Activated CD4-positive, alpha-beta T cell treated with anti-CD3 and anti-CD28 coated beads for 36 hours (primary cell): ENCODE measurements at places on chromosomes 1 and 21.

DNA sequence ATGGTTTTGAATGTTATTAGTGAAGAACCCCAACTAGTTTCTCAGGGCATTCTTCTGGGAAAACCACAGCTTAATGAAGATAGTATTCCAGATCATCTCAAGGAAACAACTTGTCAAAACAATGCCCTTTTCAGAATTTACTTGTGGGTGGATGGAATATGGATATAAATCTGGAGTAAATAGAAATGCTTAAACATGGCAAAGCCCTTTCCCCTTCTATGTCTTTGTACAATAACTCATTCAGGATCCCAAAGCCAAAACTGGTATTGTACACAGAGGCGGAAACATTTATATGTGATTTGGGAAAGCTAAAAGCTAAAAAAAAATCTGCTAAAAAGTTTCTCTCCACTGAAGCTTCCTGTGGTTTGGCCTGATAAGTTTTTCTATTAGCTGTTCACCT, 55.5 kb upstream of the RGS5 start:
- no peak overlapping the region for H3K4me3 ChIP-seq
- H3K27ac ChIP-seq, result no peak overlapping the region
- no peak for DNase-seq

DNA sequence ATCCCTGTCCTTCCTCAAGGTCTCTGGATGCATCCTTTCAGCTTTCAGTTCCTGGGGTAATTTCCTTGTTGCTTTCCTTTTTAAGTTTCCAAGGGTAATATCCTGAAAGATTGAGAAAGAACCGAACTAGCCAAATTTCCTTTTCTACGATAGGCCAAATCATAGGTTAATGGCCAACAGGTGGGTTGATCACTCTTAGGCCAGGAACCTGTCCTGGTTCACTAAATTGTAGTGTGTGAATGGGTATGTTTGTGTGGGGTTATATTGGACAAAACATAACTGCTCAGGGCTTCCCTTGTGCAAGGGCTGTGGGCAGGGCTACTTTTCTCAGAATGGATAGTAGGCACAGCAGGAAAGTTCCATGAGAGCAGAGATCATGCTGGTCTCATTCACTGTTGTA, 17.1 kb downstream of the UBE2T start:
- no peak for DNase-seq
- H3K4me3 ChIP-seq, result no peak overlapping the region
- peaks cover 3% of the 10 kb centered on the region for H3K4me1 ChIP-seq
- no peaks in the 10 kb centered on the region for H3K27me3 ChIP-seq

DNA sequence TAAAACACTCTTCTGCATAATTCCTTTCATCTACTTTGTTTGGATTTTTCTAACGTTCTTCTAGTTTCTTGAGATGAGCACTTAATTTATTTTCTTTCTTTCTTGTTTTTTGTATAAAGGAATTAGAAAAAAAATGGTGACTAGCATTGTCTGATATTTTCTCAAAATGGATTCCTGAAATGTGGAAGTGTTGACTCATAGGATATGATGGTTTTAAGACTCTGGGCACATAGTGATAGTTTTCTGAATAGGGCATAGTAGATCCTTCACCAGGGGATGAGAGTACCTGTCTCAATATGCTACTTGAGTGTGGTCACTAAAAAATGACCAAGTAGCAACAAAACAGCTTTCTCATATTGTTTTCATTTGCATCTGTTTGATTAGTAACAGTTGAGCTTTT, 100.9 kb downstream of the PEX14 start:
- no peak overlapping the region for H3K4me3 ChIP-seq
- H3K36me3 ChIP-seq, result peaks cover 5% of the 10 kb centered on the region
- H3K4me1 ChIP-seq, result no peaks in the 10 kb centered on the region
- no peak overlapping the region for H3K27ac ChIP-seq
- no peak for DNase-seq

GRCh38 chr1:75341537-75341936, 207.3 kb downstream of the LHX8 start:
- no peaks in the 10 kb centered on the region for H3K4me1 ChIP-seq
- no peaks in the 10 kb centered on the region for H3K36me3 ChIP-seq
- peaks cover 2% of the 10 kb centered on the region for H3K27me3 ChIP-seq
- H3K4me3 ChIP-seq, result no peak overlapping the region
- H3K27ac ChIP-seq, result no peak overlapping the region
- no peak for DNase-seq

DNA sequence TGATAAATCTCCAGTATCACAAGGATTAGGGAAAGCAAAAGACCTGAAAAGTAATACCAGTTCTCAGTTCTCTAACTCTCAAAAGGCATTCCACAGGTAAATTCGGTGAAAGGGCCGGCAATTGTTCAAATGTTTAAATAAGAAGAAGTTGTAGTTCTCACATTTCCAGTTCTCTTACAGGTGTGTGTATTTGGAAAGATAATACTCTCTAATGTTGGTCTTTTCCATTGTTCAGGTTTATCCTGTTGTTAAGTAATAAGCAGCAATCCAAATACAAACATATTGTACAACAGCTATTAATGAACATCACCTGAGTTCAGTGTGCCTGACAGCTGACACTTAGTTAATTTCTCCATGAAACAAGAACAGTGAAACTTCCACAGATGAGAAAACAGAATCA, 13.2 kb upstream of the PRKAB2 start:
- no peaks in the 10 kb centered on the region for H3K4me1 ChIP-seq
- DNase-seq, result no peak
- H3K27me3 ChIP-seq, result no peaks in the 10 kb centered on the region
- H3K27ac ChIP-seq, result no peak overlapping the region
- H3K36me3 ChIP-seq, result no peaks in the 10 kb centered on the region

GRCh38 chr21:42545745-42546144, 32.1 kb downstream of the SLC37A1 start:
- no peak for DNase-seq
- H3K27me3 ChIP-seq, result no peaks in the 10 kb centered on the region
- peaks cover 8% of the 10 kb centered on the region for H3K4me1 ChIP-seq
- H3K4me3 ChIP-seq, result no peak overlapping the region

DNA sequence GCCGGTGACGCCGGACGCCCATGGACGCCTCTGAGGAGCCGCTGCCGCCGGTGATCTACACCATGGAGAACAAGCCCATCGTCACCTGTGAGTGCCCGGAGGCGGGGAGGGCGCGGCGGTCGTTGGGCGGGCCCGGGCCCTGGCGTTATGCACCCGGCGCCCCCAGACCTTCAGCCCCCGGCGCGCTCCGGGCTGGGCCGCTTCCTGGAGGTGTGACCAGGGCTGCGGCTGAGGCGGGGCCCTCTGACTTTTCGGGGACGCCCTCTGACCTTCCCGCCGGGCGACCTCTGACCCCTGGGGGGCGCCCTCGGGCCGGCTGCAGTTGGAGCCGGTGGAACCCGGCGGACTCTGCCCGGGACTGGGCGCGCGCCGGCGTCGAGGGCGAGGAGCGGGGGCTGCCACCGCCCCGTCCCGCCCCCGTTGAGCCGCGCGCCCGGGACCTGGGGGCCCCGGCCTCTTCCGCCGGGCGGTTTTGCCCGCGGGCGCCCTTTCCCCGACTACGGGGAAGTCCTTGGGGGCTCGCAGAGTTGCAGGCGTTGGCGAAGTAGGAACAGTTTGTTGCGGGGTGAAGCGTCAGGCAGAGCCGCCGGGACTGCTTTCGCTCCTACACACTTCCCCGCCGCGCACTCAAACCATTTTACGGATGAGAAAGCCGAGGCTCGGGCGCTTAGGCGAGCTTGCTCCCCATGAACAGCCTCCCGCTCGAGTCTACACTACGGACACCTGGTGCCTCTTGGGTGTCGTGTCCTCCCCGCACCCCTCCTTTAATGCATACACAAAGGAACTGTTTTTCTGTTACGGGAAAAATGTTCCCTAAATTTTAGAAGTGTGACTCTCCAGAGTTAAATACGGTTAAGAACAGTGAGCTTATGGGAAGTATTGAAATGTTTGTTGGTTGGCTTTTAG, 618 bp downstream of the TRAPPC10 start:
- peak overlapping the region; percentile 87 for H3K4me3 ChIP-seq
- peak; percentile 94 for DNase-seq
- peak overlapping the region; percentile 93 for H3K27ac ChIP-seq
- H3K27me3 ChIP-seq, result no peaks in the 10 kb centered on the region
- peaks cover 47% of the 10 kb centered on the region for H3K4me1 ChIP-seq
- peaks cover 10% of the 10 kb centered on the region for H3K36me3 ChIP-seq
